Activated T-cell treated with anti-CD3 and anti-CD28 coated beads for 1 hour (primary cell): ENCODE measurements at places on chromosomes 12 and 14.

GRCh38 chr14:64387232-64387781, 846 bp upstream of the MTHFD1 start:
- DNase-seq: no peak

GRCh38 chr12:56431850-56432249, 17.4 kb downstream of the TIMELESS start:
- DNase-seq: no peak

GRCh38 chr12:114396153-114396868, 9.6 kb downstream of the TBX5 start:
- DNase-seq: no peak

DNA sequence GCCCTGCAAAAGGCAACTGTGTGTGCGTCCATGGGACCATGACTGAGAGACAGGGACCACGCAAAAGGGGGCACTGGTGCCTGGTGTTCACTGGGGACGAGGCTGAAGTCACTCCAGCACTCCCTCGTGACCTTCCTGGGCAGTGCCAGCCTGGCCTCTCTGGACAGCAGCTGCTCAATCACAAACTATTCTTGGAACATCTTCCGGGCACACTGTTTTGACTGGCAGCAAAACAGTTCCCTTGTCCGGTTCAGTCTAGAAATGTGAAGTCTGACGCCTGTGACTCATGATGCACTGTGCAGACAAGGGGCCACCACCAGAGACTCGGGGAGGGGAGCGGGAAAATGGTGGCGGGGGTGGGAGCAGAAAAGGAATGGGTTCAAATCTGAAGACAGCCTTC, 20.8 kb downstream of the SNRNP35 start:
- DNase-seq: no peak

DNA sequence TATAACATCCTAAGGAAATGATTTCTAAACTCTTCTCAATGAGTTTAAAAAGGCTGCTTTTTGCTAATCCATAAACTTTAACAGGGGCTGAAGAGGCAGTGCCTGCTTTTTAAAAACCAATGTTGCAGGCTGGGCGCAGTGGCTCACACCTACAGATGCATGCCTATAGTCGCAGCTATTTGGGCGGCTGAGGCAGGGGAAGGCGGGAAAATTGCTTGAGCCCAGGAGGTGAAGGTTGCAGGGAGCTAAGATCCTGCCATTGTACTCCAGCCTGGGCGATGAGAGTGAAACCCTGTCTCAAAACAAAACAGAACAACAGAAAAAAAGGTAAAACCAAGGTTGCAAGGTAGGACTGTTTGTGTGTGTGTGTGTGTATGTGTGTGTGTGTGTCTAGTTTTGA, 531.2 kb downstream of the DIO2 start:
- no peak for DNase-seq

DNA sequence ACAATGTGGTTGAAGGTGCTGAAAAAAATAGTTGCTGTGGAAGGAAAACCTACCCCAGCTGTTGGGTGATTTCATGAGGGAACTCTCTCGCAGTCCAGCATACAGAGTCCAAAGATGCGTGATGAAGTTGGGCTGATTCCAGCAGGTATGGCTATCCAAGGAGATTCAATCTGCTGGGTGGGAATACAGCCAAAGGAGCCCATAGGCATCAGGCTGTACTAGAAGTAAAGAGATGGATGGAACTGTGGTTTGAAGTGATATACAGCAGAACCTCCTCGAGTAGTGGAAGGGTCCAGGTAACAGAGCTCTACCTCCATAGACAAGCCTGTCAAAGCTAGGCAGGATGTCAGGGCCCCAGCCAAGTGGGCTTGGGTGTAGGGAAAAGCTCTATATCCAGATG, 11.5 kb upstream of the TMTC2 start:
- DNase-seq: no peak

- DNase-seq: no peak
Observed at GRCh38 chr14:24331731-24332267, 3.1 kb downstream of the ADCY4 start.

DNA sequence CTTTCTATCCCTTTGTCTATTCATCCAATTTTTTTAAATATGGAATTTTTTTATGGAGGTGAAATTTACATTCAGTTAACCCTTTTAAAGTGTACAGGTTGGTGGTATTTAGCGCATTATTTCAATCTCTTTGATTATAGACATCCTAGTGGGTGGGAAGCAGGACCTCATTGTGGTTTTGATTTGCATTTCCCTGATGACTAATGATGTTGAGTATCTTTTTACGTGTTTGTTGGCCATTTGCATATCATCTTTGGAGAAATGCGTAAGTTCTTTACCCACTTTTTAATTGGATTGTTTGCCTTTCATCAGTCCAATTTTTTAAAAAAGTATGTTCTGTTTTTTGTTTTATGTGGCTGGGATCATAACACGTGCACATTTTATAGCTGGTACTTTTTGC, 20.8 kb downstream of the PAPLN start:
- no peak for DNase-seq

GRCh38 chr12:89721291-89721987, 12.8 kb upstream of the ATP2B1 start:
- no peak for DNase-seq

- no peak for DNase-seq
Observed at GRCh38 chr12:21912318-21912717, 28.9 kb downstream of the ABCC9 start.

GRCh38 chr14:94364964-94365363, 23.4 kb downstream of the SERPINA1 start:
- no peak for DNase-seq

- no peak for DNase-seq
Observed at GRCh38 chr14:104651876-104652260, 37.5 kb upstream of the INF2 start.

DNA sequence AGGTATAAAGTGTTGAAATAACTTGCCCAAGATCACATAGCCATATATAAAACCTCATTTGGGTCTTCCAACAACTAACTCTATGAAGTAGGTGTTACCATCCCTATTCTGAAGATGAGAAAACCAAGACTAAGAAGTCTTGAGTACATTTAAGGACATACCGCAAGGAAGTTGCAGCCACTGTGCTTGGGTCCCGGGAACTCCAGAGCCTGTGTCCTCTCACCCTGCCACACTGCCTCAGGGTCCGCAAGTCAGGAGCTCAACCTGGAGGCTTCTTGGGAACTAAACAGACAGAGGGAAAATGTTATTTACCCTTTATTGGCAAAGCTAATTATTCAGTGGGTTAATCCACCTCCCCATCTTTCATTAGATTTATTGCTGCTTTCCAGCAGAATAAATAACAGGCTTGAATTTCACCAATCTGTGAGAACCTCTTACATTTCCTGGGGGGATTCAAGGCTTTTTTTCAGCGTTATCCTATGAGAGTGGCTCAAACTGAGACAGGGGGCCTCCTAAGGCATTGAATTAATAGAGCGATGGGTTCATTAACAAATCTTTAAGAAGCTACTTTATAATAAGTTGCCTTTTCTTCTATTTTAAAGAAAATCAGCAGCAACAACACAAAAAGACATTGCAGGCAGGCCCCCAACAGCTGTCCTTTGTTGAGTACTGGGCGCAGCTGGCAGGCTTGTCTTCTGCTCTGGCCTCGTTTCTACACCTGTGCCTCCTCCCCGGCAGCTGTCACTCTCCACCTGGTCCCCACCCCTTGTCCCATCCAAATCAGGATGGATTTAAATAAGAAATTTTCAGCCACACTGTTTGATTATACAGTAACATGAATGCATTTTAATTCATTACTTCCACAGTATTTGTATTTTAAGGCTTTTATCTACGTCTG, 25.3 kb downstream of the PHLDA1 start:
- DNase-seq: no peak

DNA sequence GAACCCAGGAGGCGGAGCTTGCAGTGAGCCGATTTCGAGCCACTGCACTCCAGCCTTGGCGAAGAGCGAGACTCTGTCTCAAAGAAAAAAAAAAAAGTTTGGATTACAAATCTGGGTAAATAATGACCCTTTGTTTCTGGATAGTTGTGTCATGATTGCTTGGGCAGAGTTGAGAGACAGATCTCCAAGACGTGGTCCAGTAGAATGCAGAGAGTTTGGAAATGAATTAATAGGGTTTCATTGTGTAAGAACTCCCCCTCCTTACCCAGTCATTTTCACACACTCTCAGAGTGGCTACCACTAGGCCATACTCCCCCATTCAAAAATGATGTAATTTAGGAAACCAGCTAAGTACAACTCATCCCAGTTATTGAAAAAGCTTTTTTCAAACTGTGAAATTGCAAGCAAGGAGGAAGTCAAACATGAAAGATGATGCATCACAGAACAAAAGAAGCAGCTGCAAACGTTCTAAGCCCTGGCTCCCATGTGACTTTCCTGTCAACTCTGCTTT, 1331.9 kb downstream of the AACS start:
- DNase-seq: no peak

DNA sequence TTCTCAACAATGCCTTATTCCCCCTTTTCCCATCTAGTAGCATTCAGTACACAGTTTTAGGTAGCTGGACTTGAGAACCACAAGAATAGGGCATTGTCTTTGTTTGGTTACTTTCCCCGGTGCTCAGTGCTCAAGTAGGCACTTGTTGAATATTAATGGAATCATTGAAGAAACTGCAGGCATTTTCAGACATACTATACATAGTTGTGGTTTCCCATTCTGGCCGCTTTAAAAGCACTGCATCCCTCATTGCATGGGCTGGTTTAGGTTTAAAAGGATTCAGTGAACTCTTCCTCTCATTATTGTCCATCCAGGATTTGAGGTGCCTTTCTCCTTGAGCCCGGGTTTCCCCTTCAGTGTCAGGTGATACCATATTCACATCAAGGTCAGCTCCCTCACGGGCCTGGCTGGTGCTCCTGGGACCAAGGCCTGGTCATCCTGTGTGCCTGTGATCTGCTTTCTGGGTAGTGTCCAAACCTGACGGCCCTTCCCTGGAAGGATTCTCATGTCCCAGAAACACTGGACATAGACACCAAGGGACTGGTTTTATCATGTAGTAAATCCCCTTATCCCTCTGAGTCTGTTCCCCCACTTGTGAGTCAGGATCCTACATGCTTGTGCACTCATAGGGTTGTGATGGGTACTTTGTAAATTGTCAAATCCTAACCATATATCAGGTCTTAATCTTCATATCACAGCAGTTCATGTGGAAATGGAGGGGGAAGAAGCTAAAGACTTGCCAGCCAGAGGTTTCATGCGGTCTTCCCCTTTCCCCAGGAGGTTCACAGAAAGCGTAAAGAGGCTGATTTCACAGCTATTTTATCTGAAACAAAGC, 7.4 kb downstream of the TCP11L2 start:
- no peak for DNase-seq
